DMS53 (cell line): ENCODE measurements at places on chromosomes 12 and 14.

GRCh38 chr14:93114068-93114710, 1.5 kb downstream of the ITPK1 start:
- DNase-seq = peak; percentile 38

GRCh38 chr12:124527861-124528561, 39.4 kb downstream of the NCOR2 start:
- no peak for DNase-seq

DNA sequence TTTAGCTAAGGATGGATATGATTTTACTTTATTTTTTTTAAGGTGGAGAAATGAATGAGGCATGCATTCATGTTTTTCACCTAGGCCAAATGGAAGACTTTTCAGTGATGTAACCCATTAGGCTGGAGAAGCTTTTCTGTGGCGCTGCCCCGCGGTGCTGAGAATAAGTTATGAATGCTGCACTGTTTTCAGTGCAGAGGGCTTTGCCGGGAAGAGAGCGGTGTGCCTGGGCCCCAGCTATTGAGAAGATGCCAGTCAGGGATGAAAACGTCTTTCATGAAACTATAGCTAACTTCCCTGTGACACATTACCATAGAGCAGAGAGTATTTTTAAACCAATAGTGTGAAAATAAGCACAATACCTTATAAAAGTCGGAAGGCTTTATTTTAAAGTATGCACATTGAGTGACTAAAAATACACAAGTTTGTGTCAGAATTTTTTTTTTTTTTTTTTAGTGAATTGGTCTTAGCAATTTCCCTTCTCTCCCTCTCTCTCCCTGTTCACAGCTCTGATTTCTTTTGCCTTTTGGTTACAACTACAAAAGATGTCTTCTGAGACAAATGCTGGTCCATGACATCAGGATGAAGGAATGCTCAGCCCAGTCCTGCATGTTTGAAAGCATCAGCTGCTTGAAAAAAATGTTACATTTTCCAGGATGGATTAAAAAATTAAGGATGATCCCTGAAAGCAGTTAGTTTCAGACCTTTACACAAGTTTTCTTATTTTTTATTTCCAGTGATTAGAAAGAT, 48.3 kb downstream of the NPAS3 start:
- DNase-seq = no peak

DNA sequence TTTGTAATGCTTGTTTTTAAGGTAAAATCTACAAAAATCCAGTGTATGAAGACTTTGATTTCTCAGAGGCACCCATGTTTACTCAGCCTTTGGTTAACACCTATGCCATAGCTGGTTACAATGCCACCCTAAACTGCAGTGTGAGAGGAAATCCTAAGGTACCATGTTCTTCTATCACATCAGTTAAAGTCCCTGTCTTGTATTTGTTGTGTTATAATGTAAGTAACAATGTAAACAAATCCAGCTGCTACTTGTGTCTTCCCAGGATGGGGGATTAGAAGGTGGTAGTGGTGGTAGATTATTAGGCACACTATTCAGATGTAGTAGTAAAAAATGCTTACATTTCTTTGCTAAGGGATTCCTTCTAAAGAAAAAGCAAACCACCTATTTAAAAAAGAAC, 19.4 kb upstream of the CHPT1 start:
- peak; percentile 20 for DNase-seq

- DNase-seq = peak; percentile 66
Measured at GRCh38 chr12:12265571-12266388, 1.1 kb downstream of the LRP6 start.

DNA sequence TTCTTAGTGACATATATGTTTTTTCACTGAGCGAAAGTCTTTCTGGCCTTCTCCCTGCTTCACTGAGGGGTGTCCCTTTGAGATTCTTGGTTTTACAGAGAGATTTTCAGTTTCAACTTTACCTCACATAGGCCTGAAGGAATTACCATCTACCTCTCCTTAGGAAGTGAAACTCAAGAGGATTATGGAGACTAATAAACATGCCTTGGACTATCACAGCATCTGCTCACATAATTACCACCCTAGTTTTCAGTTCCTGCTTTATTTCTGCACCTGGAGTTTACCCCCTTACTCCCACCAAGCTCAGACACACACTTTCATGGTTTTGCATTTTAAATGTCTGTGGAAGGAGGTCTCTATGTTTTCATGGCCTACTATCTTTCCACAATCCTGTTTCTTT, 118.3 kb upstream of the SCAF11 start:
- DNase-seq = no peak

GRCh38 chr12:14999021-14999694, 26.3 kb downstream of the PDE6H start:
- DNase-seq = no peak

GRCh38 chr12:61758661-61759060, 501.5 kb upstream of the USP15 start:
- no peak for DNase-seq

- no peak for DNase-seq
Measured at GRCh38 chr14:92475037-92475436, 38.5 kb upstream of the RIN3 start.

- no peak for DNase-seq
Measured at GRCh38 chr12:66942741-66943465, 264.0 kb upstream of the GRIP1 start.

- no peak for DNase-seq
Measured at GRCh38 chr14:72549854-72550253, 344.0 kb downstream of the DPF3 start.

- no peak for DNase-seq
Measured at GRCh38 chr14:105384605-105385321, 13.6 kb upstream of the TEX22 start.

DNA sequence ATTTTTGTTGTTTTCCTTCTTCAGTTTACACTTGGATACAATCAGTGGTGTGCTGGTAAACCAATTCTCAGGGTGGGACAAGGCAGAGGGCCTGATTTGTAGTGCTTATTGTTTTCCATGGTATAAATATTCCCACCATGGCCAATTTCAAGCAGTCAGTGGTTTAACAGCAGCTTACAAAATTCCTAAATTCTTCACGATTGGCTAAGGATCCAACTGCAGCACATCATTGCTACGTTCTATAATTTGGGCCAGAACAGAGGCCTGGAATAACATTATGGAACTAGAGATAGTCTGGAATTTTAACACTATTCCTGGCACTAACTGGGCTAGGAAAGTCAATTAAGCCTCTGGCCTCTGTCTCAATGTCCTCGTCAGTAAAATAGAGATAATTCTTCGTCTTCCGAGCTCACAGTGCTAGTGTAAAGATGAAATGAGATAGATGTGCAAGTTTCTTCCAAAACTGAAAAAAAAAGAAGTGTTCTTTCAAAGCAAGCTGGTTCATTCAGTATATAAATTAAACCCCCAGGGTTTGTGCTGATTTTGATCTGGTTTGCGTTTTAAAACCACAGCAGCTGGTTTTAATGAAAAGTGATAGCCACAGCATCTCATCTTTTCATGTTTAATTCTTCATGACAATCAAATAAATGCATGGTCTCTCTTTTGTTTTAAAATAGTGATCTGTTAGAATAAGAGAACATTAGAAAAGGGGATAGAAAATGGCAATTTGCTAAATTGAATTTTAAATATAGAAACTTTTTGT, 104.1 kb downstream of the EPS8 start:
- DNase-seq = no peak

GRCh38 chr12:13342971-13343370, 146.4 kb downstream of the EMP1 start:
- DNase-seq = no peak

GRCh38 chr12:1507308-1507707, 87.1 kb downstream of the FBXL14 start:
- DNase-seq = no peak

GRCh38 chr14:33081259-33081658, 142.6 kb downstream of the NPAS3 start:
- peak; percentile 72 for DNase-seq

GRCh38 chr12:116806845-116807440, 68.8 kb downstream of the RNFT2 start:
- no peak for DNase-seq

GRCh38 chr14:76203086-76204001, 51.6 kb downstream of the GPATCH2L start:
- DNase-seq = peak; percentile 10

- DNase-seq = no peak
Measured at GRCh38 chr14:77691259-77691658, 16.6 kb downstream of the ALKBH1 start.

DNA sequence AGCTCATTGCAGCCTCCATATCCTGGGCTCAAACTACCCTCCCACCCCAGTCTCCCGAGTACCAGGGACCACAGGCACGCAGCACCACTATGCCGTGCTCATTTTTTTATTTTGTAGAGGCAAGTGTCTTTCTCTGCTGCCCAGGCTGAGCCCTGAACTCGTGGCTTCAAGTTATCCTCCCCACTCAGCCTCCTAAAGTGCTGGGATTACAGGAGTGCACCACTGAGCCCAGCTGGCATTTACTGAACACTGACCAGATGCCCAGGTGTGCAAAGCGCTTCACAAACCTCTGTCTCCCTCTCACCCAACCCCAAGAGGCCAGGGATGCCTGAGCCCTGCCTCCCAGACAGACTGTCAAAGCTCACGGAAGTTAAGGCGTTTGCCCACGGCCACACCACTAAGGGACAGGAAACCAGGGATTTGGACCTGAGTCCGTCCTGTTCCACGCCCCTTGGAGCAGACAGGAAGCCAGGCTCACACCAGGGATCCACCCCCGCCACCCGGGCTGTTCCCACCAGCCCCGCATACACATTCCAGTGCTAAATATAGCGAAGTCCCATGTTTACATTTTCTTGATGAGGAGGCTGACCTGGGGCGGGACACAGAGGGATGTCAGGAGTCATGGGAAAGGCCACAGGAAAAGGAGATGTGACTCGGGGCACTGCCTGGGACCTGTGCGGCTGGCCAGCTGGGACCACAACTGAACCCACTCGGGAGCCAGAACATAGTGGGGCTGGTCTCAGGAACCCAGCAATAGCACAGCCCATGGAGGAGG, 51.2 kb downstream of the TESC start:
- DNase-seq = no peak

- no peak for DNase-seq
Measured at GRCh38 chr14:72966038-72966437, 39.8 kb downstream of the DCAF4 start.

DNA sequence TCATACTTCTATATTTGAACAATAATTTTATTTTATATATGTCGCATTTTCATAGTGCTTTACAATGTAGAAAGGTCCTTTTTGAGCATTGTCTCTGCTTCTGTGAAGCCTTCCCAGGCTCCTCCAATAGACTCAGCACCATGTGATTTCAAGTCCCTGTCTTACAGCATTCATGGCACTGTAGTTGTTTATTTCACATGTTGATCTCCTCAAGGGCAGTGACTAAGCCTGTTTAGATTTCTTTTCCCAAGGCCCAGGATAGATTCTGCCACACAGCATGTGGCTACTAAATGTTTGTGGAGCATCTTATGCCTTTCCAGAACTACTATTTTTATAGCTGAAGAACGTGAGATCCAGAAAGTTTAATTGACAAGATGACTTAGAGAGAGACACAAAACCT, 391.7 kb downstream of the TMEM117 start:
- no peak for DNase-seq

GRCh38 chr12:29858270-29858786, 74.6 kb upstream of the TMTC1 start:
- DNase-seq = no peak
